Immature natural killer cell (primary cell): ENCODE measurements at places on chromosomes 4 and X. TPM values are rescaled to one million over a fixed set of nuclear protein-coding genes. Genes with fewer than 3 reads are reported as not detected.

DNA sequence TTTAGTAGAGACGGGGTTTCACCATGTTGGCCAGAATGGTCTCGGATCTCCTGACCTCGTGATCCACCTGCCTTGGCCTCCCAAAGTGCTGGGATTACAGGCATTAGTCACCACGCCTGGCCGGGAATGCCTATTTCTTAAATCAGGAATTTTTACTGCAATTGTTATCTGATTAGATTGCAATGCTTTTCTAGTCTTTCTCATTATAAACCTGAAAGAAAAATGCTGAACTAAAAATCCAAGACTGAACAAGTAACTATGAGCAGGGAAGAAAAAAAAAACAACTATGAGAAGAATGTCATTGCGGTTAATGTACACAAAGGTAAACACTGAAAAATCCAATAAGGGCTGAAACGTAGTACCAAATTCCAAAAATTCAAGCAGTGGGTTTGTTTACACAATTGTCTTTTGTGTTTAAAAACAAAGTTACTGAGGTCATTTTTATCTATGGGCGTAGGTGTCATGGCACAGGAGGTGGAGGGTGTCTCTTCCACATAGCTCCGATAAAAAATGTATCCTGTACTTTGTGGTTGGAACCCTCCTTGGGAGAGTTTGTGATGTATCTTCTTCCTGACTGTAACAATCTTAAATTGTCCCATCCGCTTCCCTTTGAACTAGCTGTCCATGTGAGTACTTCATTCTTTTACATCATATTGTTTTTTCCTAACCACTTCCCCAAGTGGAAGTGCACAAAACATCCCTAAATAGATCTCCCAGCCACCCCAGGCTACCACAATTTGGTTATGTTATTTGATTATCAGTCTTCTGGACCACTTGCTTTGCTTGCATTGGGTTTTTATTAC is 11.1 kb upstream of the TMEM156 start:
- DNase-seq: no peak

The RBMXL3 gene
- polyA plus RNA-seq: not detected

DNA sequence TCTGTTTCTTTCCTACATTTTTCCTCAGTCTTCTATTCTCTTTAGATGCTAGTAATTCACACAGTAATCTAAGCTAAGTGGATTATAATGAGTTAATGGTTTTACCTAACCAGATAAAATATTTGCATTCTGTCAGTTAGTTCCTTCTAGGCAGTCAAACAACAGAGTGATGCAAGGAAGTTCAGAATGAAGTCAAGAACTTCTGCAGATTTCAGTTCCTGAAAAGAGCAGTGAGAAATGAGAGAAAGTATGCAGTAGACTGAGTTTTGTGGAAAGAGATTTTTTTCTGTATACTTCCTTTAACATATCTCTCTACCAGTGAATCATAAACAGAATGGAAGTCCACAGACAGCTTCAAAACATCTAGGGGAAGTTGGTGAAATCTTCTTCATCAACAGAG is 774.0 kb upstream of the POU3F4 start:
- no peak for DNase-seq

The CT83 gene
- polyA plus RNA-seq: not detected

DNA sequence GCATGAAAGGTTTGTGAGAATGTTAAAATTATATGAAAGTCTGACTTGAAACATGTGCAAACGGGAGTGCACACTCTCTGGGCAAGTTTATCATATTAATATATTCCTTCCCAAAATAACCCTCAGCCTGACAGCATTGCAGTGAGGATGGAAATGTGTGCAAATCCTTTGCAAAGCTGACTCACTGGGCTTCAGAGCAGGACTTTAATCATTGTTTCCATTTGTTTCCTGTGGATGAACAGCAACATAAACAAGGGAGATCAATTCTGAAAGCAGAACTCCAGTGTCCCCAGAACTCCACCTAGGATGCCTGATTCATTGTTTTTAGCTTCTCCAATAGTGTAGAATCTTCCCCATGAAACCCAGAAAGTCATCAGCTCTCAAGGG is 32.9 kb downstream of the SLC2A9 start:
- no peak for DNase-seq

DNA sequence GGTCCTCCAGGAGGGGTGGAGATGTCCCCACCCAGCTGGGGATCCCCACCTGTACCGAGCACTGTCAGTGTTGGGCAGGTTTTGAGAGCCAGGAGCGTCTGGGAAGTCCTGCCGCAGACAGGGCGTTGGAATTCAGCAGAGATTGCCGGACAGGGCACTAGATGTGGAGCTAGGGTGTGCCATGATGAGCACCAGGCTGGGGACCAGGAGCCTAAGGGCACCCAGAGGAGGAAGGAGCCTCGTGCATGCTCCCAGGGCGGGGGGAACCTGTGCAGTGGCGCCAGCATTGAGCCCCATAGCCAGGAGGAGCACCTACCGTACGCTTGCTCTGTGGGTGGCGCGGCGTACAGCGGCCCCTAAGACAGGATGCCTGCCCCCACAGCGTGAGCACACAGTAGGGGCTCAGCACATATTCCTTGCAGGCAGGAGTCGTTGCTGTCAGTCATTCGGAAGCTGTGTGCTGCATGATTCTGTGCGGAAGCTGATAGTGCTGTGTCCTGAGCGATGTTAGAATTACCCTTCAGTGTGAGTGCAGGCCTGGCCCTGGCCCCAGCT is 18.8 kb upstream of the TADA2B start:
- DNase-seq: no peak

DNA sequence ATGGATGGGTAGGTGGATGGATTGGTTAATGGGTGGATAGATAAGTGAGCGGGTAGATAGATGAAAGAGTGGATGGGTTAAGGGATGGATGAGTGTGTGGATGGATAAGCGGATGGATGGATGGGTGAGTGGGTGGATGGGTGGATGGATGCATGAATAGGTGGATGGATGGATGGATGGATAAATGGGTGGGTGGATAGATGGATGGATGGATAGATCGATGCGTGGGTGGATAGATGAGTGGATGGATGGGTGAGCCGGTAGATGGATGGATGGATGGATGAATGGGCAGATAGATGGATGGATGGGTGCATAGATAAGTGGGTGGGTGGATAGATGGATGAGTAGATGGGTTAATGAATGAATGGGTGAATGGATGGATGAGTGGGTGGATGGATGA is 90.9 kb downstream of the CPZ start:
- DNase-seq: no peak

DNA sequence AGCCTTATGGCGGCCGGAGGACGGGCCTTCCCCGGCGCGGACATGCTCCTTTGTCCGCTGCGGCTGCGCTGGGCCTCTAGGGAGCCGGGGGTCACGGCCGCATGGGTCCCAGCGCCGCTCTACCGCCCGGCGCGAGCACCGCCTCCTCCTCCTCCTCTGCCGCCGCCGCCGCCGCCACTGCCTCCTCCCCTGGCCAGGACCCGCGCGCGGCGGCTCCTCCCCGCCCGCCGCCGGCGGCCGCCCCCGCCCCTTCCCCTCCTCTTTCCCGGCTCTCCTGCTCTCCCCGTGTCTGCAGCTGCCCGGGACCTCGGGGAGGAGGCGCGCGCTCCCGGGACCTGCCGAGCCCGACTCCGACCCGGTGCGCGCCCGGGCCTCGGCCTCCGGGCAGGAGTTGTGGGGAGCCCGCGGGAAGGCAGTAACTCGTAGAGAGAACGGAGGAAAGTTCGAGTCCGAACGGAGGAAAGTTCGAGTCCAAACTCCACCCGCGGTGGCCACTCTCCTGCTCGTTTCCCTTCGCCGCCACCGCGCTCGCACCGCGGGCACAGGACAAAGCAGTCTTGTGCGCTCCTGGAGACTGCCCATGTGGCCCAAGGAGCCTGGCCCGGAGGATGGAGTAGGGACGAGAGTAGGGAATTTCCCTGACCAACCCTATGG is at the start of gene ADGRA3:
Gene ADGRA3 (minus strand): TSS at position 179 of the 654 bp plus-strand sequence. CDS start 282 bp downstream, outside the sequence.
- peak; percentile 39 for DNase-seq

GRCh38 chrX:154815274-154815818 is 10.1 kb upstream of the MPP1 start:
- DNase-seq: no peak

DNA sequence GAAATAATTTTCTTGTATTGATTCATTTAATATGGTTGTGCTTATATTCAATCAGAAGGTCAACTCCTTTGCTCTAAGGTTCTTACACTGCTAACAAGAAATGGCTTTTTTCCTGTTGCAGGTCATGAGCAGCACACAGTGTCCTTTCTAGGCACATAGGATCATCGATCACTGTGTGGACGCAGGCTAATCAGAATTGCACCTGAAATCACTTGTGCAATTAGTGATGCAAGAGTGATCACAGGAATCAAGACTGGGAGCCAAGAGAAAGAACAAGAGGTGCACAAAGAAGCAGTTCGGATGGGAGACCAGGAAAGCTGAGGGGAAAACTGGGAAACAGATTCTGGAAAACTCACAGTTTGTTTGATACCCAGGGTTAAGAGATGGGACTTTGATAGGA is 21.1 kb downstream of the TDO2 start:
- DNase-seq: no peak

DNA sequence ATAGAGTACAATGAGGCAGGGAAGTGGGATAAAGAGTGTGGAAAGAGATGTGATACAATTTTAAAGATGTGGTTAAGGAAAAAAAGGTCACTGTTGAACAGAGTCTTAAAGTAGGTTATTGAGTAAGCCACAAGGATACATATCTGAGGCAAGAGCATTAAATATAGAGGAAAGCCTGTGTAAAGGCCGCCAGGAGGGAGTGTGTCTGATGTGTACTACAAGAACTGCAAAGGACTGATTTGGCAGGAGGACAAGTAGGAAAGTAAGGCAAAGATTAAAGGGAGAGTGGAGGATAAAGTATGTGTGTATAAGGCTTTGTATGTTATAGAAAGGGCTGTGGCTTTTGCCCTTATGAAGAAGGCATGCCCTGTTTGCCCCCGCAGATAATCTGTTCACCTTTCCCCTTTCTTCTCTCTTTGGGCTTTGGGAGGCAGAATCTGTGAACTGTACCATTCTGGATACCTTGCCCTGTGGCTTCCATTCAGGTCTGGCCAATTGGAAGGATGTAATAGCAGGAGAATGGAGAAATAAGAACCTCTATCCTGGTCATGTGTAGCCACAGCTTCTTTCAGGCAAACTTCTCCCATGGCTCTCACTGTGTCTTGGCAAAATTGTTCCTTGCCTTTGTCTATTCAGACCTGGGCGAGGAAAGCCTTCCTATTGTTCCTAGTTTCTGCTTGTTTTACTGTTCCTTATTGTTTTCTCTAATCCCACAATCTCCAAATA is 68.9 kb upstream of the FAM47B start:
- no peak for DNase-seq

DNA sequence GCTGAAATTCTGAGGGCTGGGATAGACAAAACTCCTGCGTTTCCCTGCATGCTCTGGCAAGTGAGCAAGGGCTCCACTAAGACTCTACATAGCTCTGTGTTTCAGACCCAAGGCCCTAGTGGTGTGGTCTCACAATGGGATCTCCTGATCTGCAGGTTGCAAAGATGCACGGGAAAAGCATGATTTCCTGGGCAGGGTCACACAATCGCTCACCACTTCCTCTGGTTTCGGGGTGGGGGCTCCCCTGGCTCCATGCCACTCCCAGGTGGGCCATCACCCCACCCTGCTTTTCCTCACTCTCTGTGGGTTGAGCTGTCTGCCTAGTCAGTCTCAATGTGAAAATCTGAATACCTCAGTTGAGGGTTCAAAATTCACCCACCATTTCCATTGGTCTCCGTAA is 111.5 kb downstream of the KLF8 start:
- DNase-seq: peak; percentile 24

GRCh38 chr4:145904413-145905177 is 34.0 kb downstream of the ZNF827 start:
- DNase-seq: no peak

GRCh38 chr4:108533245-108533844 is 87.0 kb upstream of the RPL34 start:
- DNase-seq: no peak

The MEPE gene
- polyA plus RNA-seq: not detected

The XPNPEP2 gene
- polyA plus RNA-seq: 2.9 TPM

- DNase-seq: no peak
These were observed 74.8 kb downstream of the HTRA3 start for GRCh38 chr4:8344377-8344776.

GRCh38 chr4:121964958-121965357 is 13.1 kb upstream of the TRPC3 start:
- no peak for DNase-seq

GRCh38 chr4:74159143-74159709 is 1.3 kb downstream of the MTHFD2L start:
- DNase-seq: no peak

GRCh38 chrX:45758319-45758718 is 557.6 kb upstream of the DIPK2B start:
- peak; percentile 59 for DNase-seq

- no peak for DNase-seq
These were observed 68.8 kb upstream of the ARHGAP24 start for GRCh38 chr4:85406185-85406584.

The DCTD gene
- 75.1 TPM for polyA plus RNA-seq

- DNase-seq: no peak
These were observed 122.4 kb upstream of the SLC4A4 start for GRCh38 chr4:71216316-71216959.

GRCh38 chrX:20374450-20374849 is 107.7 kb upstream of the RPS6KA3 start:
- no peak for DNase-seq

The TMEM271 gene
- not detected for polyA plus RNA-seq

DNA sequence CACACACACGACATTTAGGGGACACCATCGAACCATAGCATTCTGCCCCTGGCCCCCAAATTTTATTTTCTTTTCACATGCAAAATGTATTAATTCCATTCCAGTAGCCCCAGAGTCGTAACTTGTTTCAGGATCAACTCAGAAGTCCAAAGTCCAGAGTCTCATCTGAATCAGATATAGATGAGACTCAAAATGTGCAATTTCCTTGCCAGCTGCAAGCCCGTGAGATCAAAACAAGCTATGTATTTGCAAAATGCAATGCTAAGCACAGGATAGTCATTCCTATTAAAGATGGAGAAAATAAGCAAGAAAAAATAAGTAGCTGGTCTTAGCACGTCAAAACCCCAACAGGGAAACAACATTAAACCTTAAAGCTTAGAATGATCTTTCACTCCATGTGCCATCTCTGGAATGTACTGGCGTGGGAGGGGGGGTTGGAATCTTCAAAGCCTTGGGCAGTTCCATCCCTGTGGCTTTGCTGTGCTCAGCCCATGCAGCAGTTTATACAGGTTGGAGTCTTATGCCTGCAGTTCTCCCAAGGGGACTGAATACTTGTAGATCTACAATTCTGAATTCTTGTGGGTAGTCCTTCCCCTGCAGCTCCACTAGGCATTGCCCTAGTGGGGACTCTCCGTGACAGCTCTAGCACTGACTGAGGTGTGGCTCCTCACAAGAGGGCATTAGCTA is 47.7 kb upstream of the SYTL5 start:
- DNase-seq: no peak

DNA sequence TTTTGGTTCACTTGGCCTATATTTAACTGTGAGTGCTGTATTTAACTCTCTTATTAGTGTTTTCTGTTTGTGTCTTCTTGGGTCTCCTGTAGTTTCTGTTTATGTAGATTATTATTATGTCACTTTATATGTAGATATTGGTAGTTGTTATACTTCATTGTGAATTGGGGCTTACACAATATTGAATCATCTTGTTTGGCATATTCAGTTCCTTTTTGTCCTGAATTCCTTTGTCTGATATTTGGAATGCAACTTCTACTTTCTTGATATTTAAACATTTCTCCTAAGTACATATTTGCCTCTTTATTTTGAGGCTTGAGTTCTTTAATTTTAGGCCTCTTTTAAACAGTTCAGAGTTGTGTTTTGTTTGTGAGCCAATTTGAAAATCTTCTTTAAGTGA is 544.8 kb upstream of the ADGRL3 start:
- no peak for DNase-seq

GRCh38 chr4:76435528-76436319 is 695 bp downstream of the SHROOM3 start:
- DNase-seq: no peak
